Activated CD4-positive, alpha-beta T cell treated with anti-CD3 and anti-CD28 coated beads for 4 hours (primary cell): ENCODE measurements at places on chromosomes 6 and 20.

DNA sequence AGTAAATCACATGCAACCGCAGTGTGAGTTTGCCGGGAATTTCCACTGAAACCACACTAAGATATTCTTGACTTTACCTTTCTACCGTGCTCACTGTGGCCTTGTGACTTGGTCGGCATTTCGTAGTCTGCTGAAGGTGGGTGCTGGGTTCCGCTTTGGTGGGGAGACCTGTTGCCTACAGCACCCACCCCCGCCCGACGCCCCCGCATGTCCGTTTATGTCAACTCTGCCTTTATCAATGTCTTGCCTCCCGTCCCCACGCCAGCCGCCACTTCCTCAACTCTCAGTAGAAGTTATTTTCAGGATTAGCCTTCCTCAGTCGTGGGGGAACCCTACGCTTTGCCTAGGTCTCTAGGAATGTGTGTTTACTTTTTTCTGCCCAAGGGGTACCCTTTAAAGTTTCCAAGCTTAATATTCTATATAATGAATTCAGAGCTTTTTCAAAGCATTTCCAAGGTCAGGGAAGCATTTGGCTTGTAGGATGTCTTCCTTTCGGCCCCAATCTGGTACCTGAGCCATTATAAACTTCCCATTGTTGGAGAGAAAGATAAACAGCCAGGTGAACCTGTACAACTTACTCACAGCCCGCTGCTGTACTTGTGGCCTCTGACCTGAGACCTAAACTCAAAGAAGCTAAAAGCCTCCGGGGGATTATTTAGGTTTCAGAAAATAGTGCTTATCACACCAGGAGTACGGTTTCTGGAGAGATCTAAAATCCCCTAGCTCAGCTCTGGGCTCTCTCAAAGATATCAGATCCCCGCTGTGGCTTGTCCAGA is 54.2 kb downstream of the TBC1D7 start:
- peak; percentile 79 for DNase-seq

- DNase-seq: no peak
These were observed 927 bp downstream of the IL20RA start for GRCh38 chr6:137043710-137044365.

GRCh38 chr6:9020001-9020400 is 584.7 kb upstream of the SLC35B3 start:
- no peak for DNase-seq

DNA sequence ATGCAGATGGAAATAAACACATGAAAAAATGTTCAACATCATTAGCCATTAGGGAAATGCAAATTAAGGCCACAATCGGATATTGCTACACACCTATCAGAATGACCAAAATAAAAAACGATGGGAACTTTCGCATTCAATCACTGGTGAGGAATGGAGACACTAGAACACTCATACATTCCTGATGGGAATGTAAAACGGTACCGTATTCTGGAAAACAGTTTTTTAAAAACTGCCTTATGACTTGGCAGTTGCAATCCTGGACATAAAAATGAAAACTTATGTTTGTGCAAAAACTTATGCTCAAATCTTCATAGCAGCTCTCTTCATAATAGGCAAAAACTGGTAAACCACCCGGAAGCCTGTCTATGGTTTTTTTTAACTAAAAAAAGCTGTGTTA is 146.0 kb downstream of the CEBPB start:
- DNase-seq: no peak

- DNase-seq: no peak
These were observed 37.0 kb downstream of the CDC40 start for GRCh38 chr6:110217266-110217665.

- DNase-seq: no peak
These were observed 1.1 kb upstream of the PRELID3B start for GRCh38 chr20:59043698-59044097.

GRCh38 chr6:20866935-20867703 is 332.9 kb downstream of the CDKAL1 start:
- no peak for DNase-seq

DNA sequence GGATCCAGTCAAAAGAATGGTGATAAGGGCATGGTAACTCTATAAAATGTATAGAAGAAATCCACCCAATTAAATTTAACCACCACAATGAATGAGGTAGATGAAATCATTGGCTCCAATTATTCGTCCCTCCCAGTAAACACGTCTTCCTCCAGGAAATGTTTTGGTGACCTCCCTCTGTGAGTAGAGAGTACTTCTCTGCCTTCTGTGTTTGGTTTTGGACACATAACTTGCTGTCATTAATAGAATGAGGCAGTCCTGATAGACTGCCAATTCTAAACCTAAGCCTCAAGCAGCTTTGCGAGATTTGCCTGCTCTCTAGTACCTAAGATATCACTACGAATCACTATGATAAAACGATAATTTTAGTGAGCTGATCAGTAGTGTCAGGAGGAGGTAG is 632.8 kb downstream of the HDGFL1 start:
- no peak for DNase-seq

DNA sequence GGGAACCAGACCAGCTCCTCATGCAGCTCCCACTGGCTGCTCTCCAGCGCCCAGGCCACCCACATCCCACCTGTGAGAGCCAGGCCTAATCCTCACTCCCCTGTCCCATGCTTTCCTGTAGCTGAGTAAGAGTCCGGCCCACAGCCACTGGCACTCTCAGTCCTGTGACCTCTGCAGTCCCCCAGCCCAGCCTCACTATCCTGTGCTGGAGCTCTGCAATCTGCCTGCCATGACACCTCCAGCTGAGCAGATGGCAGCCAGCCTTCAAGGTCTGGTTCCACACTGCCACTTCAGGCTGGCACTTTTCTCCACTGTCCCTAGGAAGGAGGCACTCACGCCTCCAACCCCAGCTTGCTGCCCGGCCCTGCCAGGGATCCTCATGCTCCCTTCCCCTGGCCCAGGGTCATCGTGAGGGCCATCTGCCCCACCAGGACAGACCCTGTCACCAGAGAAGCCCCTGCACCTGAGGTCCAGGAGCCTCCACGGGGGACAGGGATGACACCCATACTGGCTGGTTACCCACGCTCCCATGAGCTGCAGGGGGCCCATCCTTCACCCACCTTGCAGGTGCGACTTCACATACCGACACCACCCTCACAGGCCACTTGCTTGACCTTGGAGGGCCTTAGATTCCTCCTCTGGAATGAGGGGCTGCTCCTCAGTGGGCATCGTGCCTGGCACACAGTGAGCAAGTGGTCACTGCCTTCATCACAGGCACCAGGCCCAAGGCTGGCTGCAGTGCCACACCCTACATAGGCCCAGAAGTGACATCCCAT is 100.1 kb downstream of the ASXL1 start:
- no peak for DNase-seq

- DNase-seq: no peak
These were observed 252.7 kb downstream of the UST start for GRCh38 chr6:148999501-148999900.

DNA sequence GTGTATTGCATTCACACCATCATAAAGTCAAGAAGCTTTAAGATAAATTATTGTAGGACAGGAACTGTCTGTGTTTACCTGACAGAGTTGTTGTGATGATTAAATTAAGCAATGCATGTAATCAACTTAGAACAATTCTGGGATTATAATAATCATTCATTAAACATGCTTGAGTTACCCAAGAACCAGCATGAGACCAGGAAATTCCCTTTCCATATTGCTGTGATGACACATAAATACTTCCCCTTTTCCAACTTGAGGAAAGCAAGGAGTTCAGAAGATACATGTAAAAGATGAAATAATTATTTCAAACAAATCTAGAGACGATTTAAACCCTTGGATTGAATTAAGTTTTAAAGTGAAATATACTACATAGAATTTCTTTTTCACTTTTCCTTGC is 404.4 kb downstream of the GJA1 start:
- DNase-seq: no peak

DNA sequence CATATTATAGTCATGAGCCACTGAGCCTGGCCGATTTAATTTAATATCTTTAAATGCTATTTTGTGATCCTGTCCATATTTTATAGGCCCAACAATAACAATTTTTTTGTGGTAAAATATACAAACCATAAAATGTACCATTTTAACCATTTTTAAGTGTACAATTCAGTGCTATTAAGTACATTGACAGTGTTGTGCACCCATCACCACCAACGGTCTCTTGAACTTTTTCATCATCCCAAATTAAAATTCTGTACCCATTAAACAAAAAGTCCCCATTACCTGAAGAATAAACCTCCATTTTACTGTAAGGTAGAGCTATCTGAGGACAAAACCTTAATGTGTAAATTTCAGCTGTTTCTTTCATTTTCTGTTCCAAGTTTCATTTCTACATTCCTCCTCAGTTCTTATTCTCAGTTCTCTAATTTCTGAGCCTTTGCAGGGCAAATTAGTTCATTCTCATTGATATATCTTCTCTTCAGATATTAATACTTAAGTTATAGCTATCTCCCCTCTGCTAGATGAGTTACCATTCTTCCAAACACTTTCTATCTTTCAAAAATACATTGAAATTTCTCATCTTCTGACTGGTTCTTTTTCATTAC is 10.3 kb downstream of the MTO1 start:
- DNase-seq: no peak

DNA sequence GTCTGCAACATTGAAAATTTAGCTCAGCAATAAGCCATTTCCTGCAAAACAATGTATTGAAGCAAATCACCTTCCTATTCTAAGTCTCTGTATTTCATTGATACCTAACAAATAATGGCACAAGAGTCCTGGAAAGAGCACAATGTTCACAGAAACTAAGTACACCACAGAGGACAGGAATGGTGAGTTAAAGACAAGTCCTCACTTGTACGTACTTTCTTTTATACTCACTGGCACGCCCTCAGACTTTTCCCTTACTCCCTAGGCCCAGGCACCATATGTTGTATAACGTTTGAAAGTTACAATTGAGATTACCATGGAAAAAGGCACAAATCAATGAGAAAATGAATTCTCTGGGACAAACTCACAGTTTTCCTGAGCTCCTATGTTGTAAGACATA is 683.0 kb upstream of the MANEA start:
- DNase-seq: no peak

GRCh38 chr6:163641706-163642105 is 227.2 kb downstream of the QKI start:
- DNase-seq: no peak

GRCh38 chr20:437787-438486 is 24.4 kb downstream of the TBC1D20 start:
- no peak for DNase-seq

- no peak for DNase-seq
These were observed 37.7 kb upstream of the PRSS16 start for GRCh38 chr6:27209659-27210269.

DNA sequence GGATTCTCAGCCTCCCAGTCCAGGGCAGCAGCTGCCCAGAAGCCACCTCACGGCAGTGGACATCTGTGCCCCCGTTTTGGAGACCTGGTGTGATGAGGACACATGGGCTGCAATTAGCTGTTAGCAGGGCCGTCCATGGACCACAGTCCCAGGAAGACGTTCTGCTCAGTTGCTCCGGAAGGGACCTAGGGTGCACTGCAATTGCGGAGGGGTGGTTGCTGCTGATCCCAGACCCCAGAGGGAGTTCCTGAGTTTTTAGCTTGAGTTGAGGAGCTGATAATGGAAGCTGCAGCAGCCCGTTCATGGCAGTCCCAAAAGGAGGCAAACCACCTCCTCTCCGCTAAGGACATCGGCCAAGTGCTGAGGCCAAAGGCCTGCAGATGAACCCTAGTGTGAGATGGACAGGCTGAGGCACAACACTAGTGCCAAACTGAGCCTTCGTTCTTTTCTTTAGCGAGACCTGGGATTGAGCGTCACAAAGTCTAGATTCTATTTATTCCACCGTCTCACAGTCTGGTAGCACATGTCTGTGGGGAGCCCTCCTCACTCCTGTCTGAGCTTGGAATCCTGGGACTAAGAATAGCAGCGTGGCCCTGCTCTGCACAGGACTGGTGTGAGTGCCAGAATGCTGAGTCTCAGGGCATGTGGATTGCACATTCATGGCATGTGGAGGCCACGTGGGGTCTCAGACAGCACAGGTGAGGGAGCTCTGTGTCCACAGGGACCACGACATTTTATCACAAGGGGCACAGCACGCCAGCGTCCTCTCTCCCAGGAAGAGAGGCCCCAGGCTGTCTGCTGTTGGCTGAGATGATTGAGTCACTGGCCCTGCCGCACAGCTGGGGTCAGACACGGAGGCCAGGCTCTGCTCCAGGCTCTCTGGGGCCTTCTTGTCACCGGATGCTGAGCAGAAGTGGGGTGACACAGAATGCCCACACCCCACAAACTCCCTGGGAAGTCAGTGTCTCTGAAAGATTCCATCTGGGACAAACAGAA is 113.4 kb downstream of the PSMB1 start:
- DNase-seq: no peak

- DNase-seq: no peak
These were observed 4.5 kb downstream of the PRDM13 start for GRCh38 chr6:99611148-99611547.

DNA sequence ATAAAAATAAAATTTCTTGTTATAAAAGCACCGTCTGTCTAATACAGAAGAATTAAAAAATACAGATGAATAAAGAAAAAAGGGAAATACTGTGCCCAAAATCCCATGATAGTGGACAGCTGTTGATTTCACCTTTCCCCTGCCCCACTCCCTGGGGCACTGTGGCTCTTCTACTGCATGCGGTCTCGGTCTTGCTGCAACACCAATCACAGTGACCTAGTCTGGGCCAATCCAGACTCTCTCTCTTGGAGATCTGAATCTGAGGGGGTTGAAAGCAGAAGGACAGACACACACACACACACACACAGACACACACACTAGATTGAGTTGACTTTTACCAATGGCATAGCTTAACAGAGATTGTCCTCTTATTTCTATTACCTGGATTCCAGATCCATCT is 70.5 kb upstream of the FYN start:
- no peak for DNase-seq

DNA sequence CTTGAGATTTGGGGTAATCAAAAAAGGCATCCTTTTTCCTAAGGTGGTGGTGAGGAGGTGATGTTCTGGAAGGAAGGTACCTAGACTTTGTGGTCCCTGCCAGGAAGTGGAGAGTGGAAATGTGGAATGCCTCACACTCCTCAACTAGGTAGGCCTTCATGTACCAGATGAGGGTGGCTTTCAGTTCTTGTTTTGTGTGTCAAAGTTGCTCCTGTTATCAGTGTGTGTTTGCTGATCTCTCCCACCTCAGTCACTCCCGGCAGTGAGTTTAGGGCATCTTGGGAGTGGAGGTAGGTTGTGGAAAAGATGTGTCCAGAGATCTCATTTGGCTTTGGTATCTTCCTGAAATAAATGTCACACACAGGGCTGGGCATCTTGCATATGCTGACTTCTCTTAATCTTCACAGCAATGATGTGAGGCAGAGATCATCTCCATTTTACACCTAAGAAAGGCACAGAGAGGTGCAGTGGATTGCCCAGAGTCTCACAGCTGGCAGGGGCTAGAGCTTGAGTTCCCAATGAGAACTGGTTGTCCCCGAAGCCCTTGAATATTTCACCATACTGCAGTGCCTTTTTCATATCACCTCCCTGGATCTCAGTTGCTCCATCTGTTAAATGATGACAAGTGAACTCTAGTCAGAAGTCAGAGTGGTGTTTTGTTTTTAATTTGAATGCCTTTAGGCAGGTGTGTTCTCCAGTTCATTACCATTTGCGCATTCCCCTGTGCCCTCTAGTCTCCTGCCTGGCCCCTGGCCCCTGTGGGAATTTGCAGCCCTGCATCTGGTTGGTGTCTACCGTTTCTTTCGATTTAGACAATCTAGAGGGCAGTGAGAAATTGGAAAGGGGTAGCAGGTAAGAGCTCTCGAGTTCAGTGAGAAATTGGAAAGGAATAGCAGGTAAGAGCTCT is 2.9 kb downstream of the PKIG start:
- no peak for DNase-seq

GRCh38 chr6:113433335-113433991 is 423.7 kb upstream of the MARCKS start:
- DNase-seq: no peak

GRCh38 chr6:104240865-104241264 is 618.9 kb downstream of the HACE1 start:
- DNase-seq: no peak
